ENCODE measurements at places on chromosomes 16 and 17.

DNA sequence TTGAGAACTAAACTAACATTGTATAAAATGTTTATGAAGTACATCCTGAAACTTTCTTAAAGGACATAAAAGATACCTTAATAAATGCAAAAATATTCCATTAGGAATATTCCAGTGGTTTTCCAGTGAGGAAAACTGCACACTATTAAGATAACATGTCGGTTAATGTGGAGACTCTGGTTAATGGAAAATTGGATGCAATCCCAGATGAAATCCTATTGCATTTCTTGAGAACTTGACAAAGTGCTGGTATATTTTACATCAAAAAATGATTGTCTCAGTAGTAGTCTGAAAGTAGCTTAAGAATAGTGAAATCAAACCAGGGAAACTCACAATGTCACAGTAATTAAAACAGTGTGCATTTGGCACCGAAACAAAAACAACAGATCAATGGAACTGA is 202.5 kb upstream of the MON1B start:
- no peaks in the 10 kb centered on the region for H3K4me1 ChIP-seq

- H3K4me1 ChIP-seq: peaks cover 10% of the 10 kb centered on the region
- peak overlapping the region; percentile 88 for H3K27ac ChIP-seq
- no peaks in the 10 kb centered on the region for H3K27me3 ChIP-seq
- DNase-seq: peak; percentile 70
These were observed 39.3 kb downstream of the MYO18A start for GRCh38 chr17:29140631-29141513.

GRCh38 chr17:17814162-17815061 is 22.4 kb downstream of the SREBF1 start:
- peaks cover 3% of the 10 kb centered on the region for H3K36me3 ChIP-seq
- H3K27ac ChIP-seq: no peak overlapping the region
- DNase-seq: no peak
- H3K4me1 ChIP-seq: peaks cover 23% of the 10 kb centered on the region
- H3K27me3 ChIP-seq: no peaks in the 10 kb centered on the region

DNA sequence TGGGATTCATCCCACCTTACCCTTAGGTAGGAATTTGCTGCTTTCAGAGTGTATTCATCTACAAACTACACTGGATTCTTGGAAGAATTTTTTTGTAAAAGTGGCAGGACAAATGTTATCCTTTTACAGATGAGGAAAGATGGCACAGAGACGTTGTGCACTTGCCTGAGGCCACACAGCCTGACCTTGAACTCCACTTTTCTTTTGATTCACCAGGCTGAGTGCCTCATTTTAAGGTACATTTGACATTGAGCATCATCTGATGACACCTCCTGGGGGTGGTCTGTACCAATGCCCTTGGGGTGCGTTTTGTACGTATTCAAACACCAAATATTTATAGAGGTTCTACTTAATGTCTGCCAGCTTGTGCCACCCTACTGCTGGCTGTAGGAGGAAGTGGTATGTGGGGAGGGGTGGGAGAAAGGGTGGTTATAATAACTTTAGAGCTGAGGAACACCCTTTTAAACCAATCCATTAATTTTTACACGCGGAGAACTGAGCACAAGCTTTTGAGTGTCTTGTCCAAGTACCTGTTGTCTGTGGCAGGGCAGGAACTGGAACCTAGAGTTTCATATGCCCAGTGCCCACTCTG is 29.1 kb downstream of the HS3ST3B1 start:
- H3K4me3 ChIP-seq: no peak overlapping the region
- H3K27ac ChIP-seq: no peak overlapping the region
- H3K27me3 ChIP-seq: peaks cover 4% of the 10 kb centered on the region
- no peaks in the 10 kb centered on the region for H3K36me3 ChIP-seq

GRCh38 chr17:34755371-34755770 is 176.0 kb downstream of the TMEM132E start:
- no peaks in the 10 kb centered on the region for H3K36me3 ChIP-seq
- DNase-seq: no peak
- H3K27ac ChIP-seq: no peak overlapping the region
- H3K4me3 ChIP-seq: no peak overlapping the region
- H3K27me3 ChIP-seq: no peaks in the 10 kb centered on the region
- no peaks in the 10 kb centered on the region for H3K4me1 ChIP-seq

- no peaks in the 10 kb centered on the region for H3K36me3 ChIP-seq
- H3K27me3 ChIP-seq: peaks cover 33% of the 10 kb centered on the region
- no peak overlapping the region for H3K4me3 ChIP-seq
- peaks cover 4% of the 10 kb centered on the region for H3K4me1 ChIP-seq
These were observed 5.0 kb downstream of the NOG start for GRCh38 chr17:56598466-56598865.

- peak overlapping the region; percentile 66 for H3K27ac ChIP-seq
- H3K4me3 ChIP-seq: no peak overlapping the region
- peaks cover 31% of the 10 kb centered on the region for H3K4me1 ChIP-seq
- H3K27me3 ChIP-seq: no peaks in the 10 kb centered on the region
These were observed 6.8 kb upstream of the KCNJ12 start for GRCh38 chr17:21369395-21369794.

DNA sequence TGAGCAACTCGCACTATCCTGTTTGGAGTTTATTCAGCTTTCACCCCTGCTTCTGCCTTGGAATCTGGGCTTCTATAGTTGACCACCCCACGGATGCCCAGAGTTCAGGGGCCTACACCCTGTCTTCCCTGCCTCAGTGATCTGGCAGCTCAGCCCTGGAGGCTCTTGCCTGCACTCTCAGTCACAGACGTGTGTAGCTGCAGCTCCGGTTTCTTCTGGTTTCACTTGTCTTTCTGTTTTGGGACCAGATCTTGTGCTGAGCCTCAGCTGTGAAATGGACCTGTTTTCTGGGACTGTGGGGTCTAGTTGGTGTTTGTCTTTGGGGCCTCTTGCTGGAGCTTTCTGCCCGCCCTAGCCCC is 5.8 kb downstream of the GPT2 start:
- no peak overlapping the region for H3K27ac ChIP-seq
- H3K4me1 ChIP-seq: peaks cover 7% of the 10 kb centered on the region
- no peaks in the 10 kb centered on the region for H3K27me3 ChIP-seq
- no peak overlapping the region for H3K4me3 ChIP-seq
- no peaks in the 10 kb centered on the region for H3K36me3 ChIP-seq

- no peaks in the 10 kb centered on the region for H3K36me3 ChIP-seq
- no peaks in the 10 kb centered on the region for H3K27me3 ChIP-seq
- DNase-seq: no peak
- no peaks in the 10 kb centered on the region for H3K4me1 ChIP-seq
- no peak overlapping the region for H3K27ac ChIP-seq
- H3K4me3 ChIP-seq: no peak overlapping the region
These were observed 885.9 kb downstream of the CDH8 start for GRCh38 chr16:61150351-61150750.

DNA sequence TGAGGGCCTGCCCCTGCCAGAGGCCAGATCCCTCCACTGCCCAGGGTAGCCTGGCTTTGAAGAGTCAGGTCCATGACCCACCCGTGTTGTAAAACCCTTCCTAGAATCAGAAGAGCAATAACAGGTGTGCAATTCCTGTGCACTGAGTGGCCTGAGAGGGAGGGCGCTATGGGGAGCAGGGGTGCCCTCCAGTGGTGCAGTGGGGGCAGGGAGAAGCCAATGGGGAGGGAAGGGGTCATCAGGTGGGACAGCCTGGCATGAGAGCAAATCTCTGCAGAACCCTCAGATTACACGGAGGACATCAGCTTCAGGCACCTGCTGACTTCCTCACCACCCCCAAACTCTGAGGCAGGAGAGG is 72.9 kb upstream of the ZNF469 start:
- H3K27ac ChIP-seq: no peak overlapping the region
- no peaks in the 10 kb centered on the region for H3K27me3 ChIP-seq
- no peaks in the 10 kb centered on the region for H3K36me3 ChIP-seq
- H3K4me1 ChIP-seq: no peaks in the 10 kb centered on the region

- DNase-seq: no peak
- H3K36me3 ChIP-seq: peaks cover 7% of the 10 kb centered on the region
- no peaks in the 10 kb centered on the region for H3K27me3 ChIP-seq
- H3K27ac ChIP-seq: peak overlapping the region; percentile 54
These were observed 10.5 kb downstream of the HEXIM2 start for GRCh38 chr17:45172232-45172540.

DNA sequence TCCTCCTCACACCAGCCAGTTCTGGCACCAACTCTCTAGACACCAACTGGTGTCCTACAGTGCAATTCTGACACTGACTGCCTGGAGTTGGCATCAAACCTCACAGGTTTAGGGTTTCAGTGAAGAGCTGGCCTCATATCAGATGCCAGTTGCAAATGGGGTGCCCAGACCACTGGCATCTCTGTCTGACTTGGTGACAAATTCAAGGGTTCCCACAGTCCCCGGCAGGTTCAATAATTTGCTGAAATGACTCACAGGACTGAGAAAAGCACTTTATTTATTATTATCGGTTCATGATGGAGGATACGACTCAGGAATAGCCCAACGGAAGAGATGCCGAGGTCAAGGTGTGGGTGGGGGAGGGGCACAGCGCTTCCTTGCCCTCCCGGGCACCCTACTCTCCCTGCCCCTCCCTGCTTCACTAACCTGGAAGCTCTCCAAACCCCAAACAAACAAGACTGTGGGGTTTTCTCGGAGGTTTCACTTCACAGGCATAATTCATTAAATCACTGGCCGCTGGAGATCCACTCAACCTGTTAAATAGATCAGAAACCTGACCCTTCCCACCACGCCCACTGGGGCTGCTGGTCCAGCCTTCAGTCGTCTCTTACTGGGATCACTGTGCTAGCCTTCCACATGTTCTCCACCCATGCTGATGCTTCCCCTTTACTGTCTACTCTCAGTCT is 1.7 kb upstream of the NLRP1 start:
- H3K4me3 ChIP-seq: no peak overlapping the region
- no peak for DNase-seq
- H3K4me1 ChIP-seq: no peaks in the 10 kb centered on the region

- no peaks in the 10 kb centered on the region for H3K36me3 ChIP-seq
- peak; percentile 65 for DNase-seq
- no peaks in the 10 kb centered on the region for H3K27me3 ChIP-seq
- no peak overlapping the region for H3K27ac ChIP-seq
- H3K4me1 ChIP-seq: no peaks in the 10 kb centered on the region
- H3K4me3 ChIP-seq: no peak overlapping the region
These were observed 18.4 kb downstream of the PDILT start for GRCh38 chr16:20385844-20386832.

DNA sequence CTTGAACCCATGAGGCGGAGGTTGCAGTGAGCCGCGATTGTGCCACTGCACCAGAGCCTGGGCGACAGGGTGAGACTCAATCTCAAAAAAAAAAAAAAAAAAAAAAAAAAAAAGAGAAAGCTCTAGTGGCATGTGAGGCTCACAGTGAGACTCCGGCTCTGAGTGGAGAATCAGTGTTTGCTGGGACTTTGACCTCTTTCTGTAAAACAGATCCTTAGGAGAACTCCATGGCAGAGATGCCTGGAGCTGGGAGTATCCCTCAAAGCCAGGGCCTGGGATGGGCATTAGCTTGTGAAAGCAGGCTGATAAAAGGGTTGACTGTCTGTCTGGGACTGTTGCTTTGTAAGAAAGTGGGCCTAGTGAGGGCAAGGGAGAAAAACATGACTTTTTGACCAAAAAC is 46.4 kb downstream of the ZNF207 start:
- no peak for DNase-seq
- no peaks in the 10 kb centered on the region for H3K36me3 ChIP-seq
- H3K4me1 ChIP-seq: no peaks in the 10 kb centered on the region
- no peak overlapping the region for H3K4me3 ChIP-seq
- no peaks in the 10 kb centered on the region for H3K27me3 ChIP-seq

DNA sequence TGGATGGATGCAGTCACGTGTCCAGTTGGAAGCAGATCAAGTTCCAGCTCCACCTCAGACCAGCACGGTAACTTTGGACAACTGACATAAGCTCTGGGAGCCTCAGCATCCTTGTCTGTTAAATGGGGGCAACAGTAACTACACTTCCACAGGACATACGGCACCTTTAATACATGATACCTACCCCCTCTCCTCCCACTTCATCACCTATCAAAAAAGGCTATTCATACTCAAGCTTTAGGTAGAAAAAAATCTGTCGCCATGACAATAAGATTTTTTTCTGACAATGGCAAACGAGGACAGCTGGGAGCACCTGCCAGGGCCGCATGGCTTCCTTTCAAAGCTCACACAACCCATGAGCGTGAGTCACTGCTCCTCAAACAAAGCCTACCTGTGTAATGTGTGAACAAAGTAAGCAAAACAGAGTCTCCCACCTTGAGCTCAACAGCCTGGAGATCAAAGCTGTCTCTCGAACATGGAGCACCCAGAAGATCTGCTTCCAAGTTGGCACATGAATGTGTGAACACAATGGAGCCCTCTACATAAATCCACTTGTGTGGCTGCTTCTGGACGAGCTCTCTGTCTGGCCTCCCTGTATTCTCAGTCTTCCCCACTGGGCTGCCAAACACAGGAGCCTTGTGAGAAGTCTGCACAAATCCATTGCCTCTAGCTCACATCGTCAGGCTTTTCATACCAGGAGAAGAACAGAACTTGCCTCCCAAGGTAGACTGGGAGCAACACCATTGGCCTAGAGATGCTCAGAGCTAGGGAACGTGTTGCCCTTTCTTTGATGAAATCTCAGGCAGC is 459.7 kb downstream of the SOX9 start:
- no peaks in the 10 kb centered on the region for H3K36me3 ChIP-seq
- H3K27ac ChIP-seq: peak overlapping the region; percentile 49
- H3K27me3 ChIP-seq: no peaks in the 10 kb centered on the region
- peak; percentile 46 for DNase-seq
- no peaks in the 10 kb centered on the region for H3K4me1 ChIP-seq

DNA sequence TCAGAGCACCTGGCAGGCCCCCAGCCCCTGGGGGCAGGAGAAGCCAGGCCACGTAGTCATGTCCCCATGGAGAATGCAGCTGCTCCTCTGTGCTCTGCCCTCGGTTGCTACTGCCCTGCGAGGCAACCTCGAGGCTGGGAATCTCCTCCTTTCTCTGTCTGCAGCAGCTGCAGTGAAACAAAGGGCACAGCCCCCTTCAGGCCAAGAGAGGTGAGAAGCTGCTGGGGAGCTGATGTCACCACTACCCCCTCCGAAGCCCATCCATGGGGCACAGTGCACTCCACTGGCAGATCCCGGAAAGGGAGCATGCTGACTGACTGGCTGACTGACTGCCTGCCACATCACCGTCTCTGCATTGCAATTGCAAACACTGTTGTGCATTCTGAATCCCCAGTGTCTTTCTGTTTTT is 103.7 kb downstream of the GRIN2A start:
- no peaks in the 10 kb centered on the region for H3K27me3 ChIP-seq
- no peak overlapping the region for H3K27ac ChIP-seq

- no peaks in the 10 kb centered on the region for H3K4me1 ChIP-seq
- DNase-seq: no peak
- no peaks in the 10 kb centered on the region for H3K27me3 ChIP-seq
- H3K4me3 ChIP-seq: no peak overlapping the region
These were observed 46.4 kb downstream of the COTL1 start for GRCh38 chr16:84571506-84571905.

DNA sequence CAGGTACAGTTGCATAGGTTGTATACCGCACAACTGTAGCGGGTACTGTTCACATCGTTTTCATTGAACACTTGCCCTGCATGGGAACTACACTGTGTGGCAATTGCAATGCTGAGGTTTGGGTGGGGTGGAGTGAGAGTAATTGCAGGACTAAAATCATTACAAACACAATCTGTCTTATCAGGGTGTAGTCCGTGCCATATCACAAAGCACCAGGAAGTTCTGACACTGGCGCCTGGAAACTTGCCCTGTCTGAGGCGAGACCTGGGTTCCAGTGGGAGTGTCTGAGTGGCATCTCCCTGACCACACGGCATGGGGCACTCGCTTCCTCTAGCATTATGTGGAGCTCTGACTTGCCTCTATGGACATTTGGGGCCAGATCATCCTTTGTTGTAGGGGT is 153.4 kb downstream of the RGS9 start:
- no peak overlapping the region for H3K27ac ChIP-seq
- H3K4me3 ChIP-seq: no peak overlapping the region
- no peaks in the 10 kb centered on the region for H3K27me3 ChIP-seq

- H3K36me3 ChIP-seq: peaks cover 4% of the 10 kb centered on the region
- H3K27ac ChIP-seq: no peak overlapping the region
- no peak for DNase-seq
These were observed 117.5 kb downstream of the FTO start for GRCh38 chr16:53821487-53821886.
